ENCODE measurements at places on chromosomes 4 and X.

DNA sequence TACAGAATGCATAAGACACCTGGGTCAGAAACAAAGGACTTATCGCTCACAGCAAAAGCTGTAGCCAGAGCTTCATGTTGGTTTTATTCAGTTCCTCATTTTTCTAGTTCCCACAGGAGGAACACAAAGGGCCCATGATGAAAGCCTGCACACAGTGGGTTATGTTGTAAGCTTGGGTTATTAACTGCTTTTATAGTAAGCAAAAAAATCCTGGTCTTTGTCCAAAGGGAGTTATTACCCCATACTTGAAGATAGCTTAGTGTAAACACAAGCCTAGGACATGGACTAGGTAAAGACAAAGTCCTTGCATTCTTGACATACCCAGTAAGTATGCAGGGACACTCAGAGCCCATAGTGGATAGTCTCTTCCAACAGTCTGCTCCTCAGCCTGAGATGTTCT lies 11.7 kb downstream of the BBS12 start:
- no peak overlapping the region for H3K4me3 ChIP-seq
- H3K36me3 ChIP-seq: peaks cover 3% of the 10 kb centered on the region
- no peak overlapping the region for H3K27ac ChIP-seq
- H3K4me1 ChIP-seq: no peaks in the 10 kb centered on the region
- H3K27me3 ChIP-seq: no peaks in the 10 kb centered on the region

GRCh38 chr4:15777697-15778288 lies 335 bp upstream of the CD38 start:
- no peak overlapping the region for H3K27ac ChIP-seq
- H3K4me1 ChIP-seq: peaks cover 8% of the 10 kb centered on the region
- DNase-seq: no peak
- H3K36me3 ChIP-seq: no peaks in the 10 kb centered on the region

DNA sequence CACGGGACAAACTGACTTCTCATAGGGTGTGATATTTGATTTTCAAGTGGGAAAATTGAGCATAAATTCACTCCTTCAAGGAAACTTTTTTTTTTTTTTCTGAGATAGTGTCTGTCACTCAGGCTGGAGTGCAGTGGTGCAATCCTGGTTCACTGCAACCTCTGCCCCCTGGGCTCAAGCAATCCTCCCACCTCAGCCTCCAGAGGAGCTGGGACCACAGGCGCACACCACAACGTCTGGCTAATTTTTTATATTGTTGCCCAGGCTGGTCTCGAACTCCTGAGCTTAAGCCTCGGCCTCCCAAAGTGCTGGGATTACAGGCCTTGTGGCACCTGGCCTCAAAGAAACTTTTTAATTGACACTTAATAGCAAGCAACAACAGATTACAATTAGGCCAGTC lies 13.8 kb downstream of the CLDN34 start:
- DNase-seq: no peak
- no peaks in the 10 kb centered on the region for H3K4me1 ChIP-seq
- H3K36me3 ChIP-seq: peaks cover 5% of the 10 kb centered on the region
- H3K27ac ChIP-seq: no peak overlapping the region
- no peak overlapping the region for H3K4me3 ChIP-seq

GRCh38 chr4:43244688-43245382 lies 352.3 kb downstream of the GRXCR1 start:
- no peaks in the 10 kb centered on the region for H3K4me1 ChIP-seq
- no peaks in the 10 kb centered on the region for H3K27me3 ChIP-seq
- no peaks in the 10 kb centered on the region for H3K36me3 ChIP-seq
- no peak overlapping the region for H3K27ac ChIP-seq
- H3K4me3 ChIP-seq: no peak overlapping the region
- DNase-seq: no peak

DNA sequence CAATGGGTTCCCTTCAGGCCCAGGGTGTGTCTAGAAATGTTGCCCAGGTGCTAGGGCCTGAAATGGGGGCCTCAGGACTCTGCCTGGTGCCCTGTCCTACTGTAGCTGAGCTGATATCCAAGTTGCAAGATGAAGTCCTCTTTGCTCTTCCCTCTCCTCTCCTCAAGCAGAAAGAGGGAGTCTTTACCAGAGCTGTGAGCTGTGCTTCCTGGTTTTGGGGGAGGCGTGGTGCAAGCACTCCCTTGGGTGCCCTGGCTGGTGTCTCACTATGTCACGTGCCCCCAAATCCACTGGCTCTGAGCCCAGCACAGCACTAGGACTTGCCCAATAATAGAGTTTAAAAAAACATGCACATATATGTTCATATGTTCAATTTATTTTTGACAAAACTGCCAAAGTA lies 29.3 kb upstream of the CT47A1 start:
- H3K4me1 ChIP-seq: no peaks in the 10 kb centered on the region
- no peak overlapping the region for H3K4me3 ChIP-seq
- no peak overlapping the region for H3K27ac ChIP-seq

DNA sequence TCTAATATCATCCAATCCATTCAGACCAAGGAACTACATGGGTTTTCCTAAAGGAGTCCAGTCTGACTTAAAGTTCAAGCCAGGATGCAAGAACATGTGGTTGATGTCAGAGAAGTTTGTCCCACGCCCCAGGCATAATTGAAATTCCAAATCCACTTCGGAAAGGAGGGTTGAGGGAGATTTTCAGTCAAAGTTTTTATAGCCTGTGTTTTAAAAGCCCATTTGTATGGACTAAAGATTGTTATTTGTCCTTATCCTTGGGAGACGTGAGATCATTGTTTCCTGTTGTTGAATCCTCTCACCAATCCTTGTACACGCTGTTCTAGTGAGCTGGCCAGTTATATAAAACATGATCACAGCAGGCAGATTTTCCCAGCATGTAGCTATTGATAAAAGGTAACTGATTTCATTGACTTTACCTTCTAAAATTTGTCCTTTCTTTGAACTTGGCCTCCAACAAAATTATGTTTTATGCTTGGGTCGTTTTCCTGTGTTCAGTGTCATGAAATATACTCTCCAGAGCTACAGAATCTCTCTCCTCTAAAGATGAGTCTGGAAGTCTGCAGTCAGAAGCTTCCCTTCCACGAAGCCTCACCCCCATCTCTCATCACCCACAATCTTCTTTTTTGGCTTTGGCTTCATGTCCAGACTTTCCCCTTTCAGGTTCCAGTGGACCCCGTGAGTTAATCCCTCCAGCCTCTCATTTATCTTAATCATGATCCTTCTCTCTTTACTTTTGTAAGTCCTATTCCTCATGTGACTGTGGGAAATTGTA lies 92.9 kb downstream of the ATP10D start:
- no peak overlapping the region for H3K4me3 ChIP-seq
- H3K27ac ChIP-seq: no peak overlapping the region
- no peaks in the 10 kb centered on the region for H3K4me1 ChIP-seq
- H3K27me3 ChIP-seq: no peaks in the 10 kb centered on the region
- DNase-seq: peak; percentile 34

- no peaks in the 10 kb centered on the region for H3K27me3 ChIP-seq
- no peak for DNase-seq
- no peak overlapping the region for H3K27ac ChIP-seq
- H3K4me3 ChIP-seq: no peak overlapping the region
- H3K4me1 ChIP-seq: no peaks in the 10 kb centered on the region
- no peaks in the 10 kb centered on the region for H3K36me3 ChIP-seq
Observed at GRCh38 chr4:89416960-89417359, 109.4 kb upstream of the GPRIN3 start.

GRCh38 chr4:89665662-89666061 lies 171.3 kb downstream of the SNCA start:
- H3K27me3 ChIP-seq: no peaks in the 10 kb centered on the region
- DNase-seq: no peak
- H3K36me3 ChIP-seq: no peaks in the 10 kb centered on the region
- H3K27ac ChIP-seq: no peak overlapping the region

- H3K4me1 ChIP-seq: no peaks in the 10 kb centered on the region
- no peaks in the 10 kb centered on the region for H3K27me3 ChIP-seq
- DNase-seq: peak; percentile 2
- H3K36me3 ChIP-seq: no peaks in the 10 kb centered on the region
Observed at GRCh38 chr4:101421386-101421785, 74.1 kb upstream of the PPP3CA start.

DNA sequence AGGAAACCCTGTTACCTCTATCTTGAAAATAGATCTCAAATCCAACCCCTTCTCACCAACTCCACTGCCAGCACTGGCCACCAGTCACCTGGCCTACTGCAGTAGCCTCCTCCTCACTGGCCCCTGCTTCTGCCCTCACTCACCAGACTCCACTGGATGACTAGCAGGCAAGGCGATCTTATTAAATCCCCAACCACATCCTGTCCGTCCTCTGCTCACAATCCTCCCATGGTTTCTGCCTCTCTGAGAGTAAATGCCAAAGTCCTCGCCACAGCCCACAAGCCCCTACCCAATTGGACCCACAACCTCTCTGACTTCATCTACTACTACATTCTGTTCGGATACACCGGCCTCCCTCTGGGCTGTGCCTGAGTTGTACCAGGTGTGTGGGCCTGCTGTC lies 5.4 kb upstream of the PIM2 start:
- DNase-seq: no peak
- no peak overlapping the region for H3K27ac ChIP-seq
- no peaks in the 10 kb centered on the region for H3K27me3 ChIP-seq
- H3K4me1 ChIP-seq: peaks cover 5% of the 10 kb centered on the region
- peaks cover 50% of the 10 kb centered on the region for H3K36me3 ChIP-seq
- H3K4me3 ChIP-seq: no peak overlapping the region

DNA sequence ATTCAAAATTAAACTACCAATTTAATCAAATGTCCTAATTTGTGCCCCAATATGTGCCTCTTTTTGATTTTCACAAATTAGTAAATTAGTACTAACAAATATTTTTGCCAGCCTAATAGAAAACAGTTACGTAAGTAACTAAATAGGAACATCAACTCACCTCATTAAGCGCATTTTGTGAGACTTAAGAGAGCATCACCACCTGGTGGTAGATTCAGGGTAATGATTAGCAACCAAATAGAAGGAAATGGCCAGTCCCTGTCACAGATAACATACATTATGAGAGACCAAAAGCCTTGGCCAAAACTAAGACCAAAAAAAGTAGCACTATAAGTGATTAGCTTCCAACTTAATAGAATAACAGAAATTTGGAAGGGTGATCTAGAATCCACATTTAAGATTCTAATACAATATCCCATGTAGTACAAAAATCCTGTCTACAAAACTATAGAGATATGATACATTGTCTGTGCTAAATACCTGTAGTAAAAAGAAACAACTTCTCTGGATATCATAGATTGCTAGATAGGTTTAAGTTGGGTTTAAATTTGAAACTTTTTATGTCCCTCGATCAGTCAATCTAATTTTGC lies 46.7 kb downstream of the C4orf46 start:
- no peak overlapping the region for H3K4me3 ChIP-seq
- H3K36me3 ChIP-seq: no peaks in the 10 kb centered on the region
- no peaks in the 10 kb centered on the region for H3K4me1 ChIP-seq
- no peaks in the 10 kb centered on the region for H3K27me3 ChIP-seq
- peak; percentile 57 for DNase-seq

DNA sequence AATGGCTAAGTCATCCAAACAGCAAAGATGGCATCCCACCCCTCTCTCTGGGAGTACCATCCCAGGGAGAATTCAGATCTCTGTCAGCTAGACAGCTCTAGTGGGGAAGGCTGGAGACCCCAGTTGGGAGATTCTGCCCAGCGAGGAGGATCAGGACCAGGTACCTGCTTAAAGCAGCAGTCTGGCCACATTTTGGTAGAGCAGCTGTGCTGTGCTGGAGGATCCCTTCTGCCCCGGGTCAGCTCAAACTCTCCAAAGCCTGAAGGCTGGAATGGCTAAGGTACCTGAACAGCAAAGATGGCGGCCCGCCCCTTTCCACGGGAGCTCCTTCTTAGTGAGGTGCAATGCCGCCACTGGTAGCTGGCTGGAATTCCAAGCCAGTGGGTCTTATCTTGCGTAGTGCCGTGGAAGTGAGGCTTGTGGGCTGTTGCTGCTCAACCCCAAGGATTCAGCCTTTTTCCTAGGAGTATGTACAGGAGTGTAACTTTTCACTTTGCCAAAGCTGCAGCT lies 40.1 kb downstream of the SATL1 start:
- no peaks in the 10 kb centered on the region for H3K36me3 ChIP-seq
- no peak for DNase-seq
- no peaks in the 10 kb centered on the region for H3K4me1 ChIP-seq
- no peaks in the 10 kb centered on the region for H3K27me3 ChIP-seq

GRCh38 chr4:31156221-31156620 lies 436.1 kb downstream of the PCDH7 start:
- no peaks in the 10 kb centered on the region for H3K27me3 ChIP-seq
- H3K27ac ChIP-seq: no peak overlapping the region
- H3K4me3 ChIP-seq: no peak overlapping the region
- no peaks in the 10 kb centered on the region for H3K36me3 ChIP-seq
- H3K4me1 ChIP-seq: no peaks in the 10 kb centered on the region

DNA sequence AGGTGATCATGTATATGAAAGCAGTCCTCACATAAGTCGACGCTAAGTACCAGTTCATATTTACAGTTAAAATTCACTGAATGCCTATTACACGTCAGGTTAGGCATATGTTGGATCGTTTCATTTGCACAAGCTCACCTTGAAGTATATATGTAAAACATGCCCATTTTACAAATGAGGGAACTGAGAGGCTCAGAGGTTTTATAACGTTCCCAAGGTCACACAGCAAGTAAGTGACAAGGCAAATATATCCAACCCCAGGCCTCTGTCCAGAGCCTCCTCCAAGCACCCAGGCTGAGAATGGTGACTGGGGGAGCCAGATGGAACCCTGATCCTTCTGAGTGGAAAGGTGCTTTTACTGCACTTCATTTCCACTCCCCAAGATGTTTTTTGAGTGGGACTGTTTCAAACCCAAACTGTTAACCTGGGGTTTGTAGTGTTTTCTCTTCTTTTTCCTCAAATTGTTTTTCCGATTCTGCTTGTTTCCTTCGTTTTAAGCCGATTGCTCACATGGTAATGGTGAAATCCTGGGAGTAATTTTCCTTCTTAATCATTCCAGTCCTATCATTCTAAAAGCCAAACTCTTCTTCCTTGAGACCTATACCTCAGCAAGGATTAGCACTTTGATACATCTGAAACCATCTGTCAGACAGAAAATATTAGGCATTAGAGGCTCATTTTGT lies 791 bp downstream of the SMIM20 start:
- H3K27me3 ChIP-seq: no peaks in the 10 kb centered on the region
- H3K4me3 ChIP-seq: peak overlapping the region; percentile 11
- peaks cover 4% of the 10 kb centered on the region for H3K36me3 ChIP-seq
- H3K27ac ChIP-seq: no peak overlapping the region
- peaks cover 9% of the 10 kb centered on the region for H3K4me1 ChIP-seq
- DNase-seq: no peak

DNA sequence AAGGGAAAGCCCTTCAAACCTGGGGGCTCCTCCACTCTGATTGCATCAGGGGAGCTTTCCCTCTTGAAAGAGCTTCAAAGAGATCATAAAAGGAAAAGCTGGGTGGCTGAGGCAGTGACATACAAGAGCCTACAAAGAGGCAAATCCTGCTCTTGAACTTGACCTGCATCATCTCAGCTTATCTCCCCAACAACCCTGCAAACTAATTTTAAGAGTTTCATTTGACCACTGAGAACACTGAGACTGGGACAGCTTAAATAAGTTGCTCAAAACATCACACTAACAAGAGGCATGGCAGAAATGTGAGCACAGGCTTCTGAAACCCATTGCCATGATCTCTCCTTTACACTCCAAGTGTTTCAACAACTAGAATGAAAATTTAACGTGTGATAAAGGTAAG lies 101.6 kb upstream of the PPARGC1A start:
- no peaks in the 10 kb centered on the region for H3K4me1 ChIP-seq
- no peak overlapping the region for H3K4me3 ChIP-seq
- no peaks in the 10 kb centered on the region for H3K27me3 ChIP-seq

Data from mesenchymal stem cell (in vitro differentiated cells and primary cell).